ENCODE measurements at places on chromosomes 16 and 17.

DNA sequence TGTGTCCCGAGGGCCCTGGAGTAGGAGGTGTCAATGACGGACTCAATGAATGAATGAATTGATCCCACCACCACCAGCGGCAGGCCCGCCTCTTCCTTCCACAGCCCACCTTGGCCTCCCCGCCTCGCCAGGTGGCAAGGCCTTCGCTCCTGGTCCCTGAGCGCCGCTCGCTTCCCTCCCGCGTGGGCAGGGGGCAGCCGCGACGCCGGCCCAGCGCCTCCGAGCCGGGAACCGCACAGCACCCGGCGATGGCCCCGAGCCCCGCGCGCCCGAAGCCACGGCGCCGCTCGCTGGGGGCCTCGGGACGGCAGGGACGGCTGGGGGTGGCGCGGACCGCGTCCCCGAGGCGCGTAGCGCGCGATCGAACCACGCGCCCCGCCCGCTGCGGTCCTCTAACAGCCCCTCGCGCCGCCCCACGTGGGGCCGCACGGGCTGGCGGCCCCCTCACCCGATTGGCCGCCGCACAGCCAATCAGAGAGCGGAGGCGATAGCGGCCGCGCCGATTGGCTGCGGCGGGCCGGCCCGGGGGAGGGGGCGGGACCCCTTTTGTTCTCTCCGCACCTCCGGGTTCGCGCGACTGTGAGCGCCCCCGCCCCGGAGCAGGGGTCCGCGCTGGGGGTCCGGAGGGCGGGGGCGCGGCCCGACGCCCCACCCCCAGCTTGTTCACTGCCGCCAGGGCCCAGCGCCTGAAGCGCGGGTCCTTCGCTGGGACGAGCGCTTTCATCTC is 31.4 kb downstream of the ACTG1 start:
- DNase-seq = no peak

- DNase-seq = no peak
Measured at GRCh38 chr16:74322301-74322710, 25.7 kb downstream of the PSMD7 start.

GRCh38 chr17:68850749-68851510 is 104.3 kb downstream of the ABCA8 start:
- DNase-seq = no peak

GRCh38 chr17:32629563-32630190 is 142.9 kb downstream of the CDK5R1 start:
- no peak for DNase-seq

DNA sequence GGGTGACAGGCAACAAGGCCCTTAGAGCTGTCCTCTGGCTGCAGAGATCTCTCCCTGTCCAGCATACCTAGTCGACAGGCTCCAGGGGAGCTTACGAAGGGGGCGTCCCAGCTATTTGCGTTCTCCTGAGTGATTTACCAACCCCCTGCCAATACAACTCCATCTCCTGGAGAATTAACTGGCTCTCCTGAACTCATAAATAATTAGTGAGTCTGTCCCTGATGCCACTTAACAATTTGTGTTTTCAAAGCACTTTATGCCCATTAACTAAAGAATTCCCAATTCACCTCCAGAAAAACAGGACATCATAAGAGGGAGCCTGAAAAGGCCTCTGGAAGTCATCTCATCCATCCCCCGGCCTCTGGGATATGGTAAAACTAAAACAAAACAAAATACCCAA is 26.7 kb downstream of the SDK2 start:
- DNase-seq = no peak

GRCh38 chr16:11740567-11740966 is 2.1 kb downstream of the TXNDC11 start:
- DNase-seq = no peak

DNA sequence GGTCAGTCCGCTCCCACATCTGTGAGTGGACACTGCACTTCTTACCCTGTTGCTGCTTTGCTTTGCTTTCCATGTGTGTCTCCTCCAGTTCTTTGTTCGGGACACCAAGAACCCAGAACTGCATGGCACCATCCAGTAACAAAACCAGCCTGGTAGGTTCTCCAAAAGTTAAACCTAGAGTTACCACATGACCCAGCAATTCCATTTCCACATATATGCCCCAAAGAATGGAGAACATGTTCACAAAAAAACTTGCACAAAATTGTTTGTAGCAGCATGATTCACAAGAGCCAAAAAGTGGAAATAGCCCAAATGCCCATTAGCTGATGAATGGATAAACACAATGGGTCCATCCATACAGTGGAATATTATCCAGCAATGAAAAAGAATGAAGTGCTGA is 10.3 kb upstream of the CCL22 start:
- no peak for DNase-seq

GRCh38 chr17:18185391-18185790 is 1.8 kb downstream of the ALKBH5 start:
- no peak for DNase-seq

DNA sequence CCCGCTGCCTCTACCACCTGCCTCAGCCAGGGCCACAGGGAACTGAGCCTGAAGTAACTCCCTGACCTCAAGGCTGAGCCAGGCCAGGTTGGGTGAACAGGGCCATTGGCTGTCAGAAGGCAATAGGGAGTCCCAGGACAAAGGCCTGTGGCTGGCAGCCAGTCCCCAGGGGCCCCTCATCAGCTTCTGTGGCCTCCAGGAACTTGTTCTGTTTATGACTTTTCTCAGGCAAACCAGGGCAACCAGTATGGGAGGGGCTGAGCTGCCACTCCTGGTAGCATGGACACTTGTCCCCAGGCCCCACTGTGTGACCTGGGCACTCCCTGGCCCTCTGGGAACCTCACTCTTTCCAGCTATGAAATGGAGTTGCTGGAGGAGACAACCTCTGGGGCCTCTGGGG is 40.1 kb downstream of the CPNE2 start:
- DNase-seq = no peak

DNA sequence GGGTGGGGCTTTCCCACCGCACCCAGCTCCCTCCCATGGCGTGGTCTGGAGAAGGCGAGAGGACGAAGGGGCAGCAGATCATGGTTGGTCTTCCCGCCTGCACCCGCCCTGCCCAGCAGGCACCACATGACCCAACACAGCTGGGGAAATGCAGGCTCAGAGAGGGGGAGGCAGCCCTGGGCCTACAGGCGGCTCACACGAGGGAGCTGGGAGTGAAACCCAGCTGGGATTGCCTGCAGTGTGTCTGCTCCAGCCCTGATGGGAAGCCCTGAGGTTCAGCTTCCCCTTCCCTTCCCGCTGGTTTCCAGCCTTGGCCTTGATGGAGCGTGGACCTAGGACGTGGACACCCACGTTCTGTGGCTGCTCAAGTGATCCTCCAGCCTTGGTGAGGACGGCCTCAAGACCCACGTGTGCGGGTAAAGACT is 20.0 kb upstream of the PABPN1L start:
- DNase-seq = no peak

- no peak for DNase-seq
Measured at GRCh38 chr17:50257676-50258224, 16.5 kb upstream of the TMEM92 start.

DNA sequence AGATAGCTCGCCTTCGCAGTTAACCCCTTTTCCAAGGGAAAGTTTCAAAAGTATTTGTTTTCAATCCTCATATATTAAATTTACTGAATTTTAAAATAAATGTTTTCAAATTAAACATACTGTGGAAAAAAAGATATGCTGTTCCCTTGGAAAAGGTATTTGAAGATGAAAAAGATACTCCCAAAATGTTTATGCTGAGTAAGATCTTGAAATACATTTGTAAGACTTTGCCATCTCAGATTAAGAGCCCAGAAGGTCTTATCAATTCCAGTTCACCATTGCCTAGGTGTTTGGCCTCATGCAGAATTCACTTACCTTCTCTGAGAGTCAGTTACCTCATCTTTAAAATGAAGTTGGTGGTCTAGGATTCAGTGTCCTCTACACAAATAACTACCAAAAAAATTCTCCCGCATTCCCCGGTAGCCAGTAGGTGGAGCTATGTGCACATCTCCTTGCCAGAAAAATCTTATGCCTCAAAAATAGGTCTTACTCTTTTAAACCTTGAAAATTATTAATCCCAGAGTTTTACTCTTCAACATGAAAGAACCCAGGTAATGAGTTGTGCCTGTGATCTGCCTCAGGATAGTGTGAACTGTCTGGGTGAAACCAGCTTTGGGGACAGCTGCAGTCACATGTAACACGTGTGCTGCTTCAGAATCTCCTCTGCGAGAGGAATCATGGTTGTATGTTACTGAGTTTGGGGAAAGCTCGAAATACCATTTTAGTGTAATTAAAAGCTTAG is 178.3 kb downstream of the MRTFB start:
- peak; percentile 23 for DNase-seq

All from HS-27A (cell line).